Hypothalamus (tissue), 51 donors: ENCODE measurements at places on chromosomes 16 and 17.

GRCh38 chr17:33073416-33073815 lies 81.8 kb downstream of the SPACA3 start:
- DNase-seq = no peak

- DNase-seq = no peak
Measured at GRCh38 chr17:3710951-3711383, 12.7 kb upstream of the HASPIN start.

DNA sequence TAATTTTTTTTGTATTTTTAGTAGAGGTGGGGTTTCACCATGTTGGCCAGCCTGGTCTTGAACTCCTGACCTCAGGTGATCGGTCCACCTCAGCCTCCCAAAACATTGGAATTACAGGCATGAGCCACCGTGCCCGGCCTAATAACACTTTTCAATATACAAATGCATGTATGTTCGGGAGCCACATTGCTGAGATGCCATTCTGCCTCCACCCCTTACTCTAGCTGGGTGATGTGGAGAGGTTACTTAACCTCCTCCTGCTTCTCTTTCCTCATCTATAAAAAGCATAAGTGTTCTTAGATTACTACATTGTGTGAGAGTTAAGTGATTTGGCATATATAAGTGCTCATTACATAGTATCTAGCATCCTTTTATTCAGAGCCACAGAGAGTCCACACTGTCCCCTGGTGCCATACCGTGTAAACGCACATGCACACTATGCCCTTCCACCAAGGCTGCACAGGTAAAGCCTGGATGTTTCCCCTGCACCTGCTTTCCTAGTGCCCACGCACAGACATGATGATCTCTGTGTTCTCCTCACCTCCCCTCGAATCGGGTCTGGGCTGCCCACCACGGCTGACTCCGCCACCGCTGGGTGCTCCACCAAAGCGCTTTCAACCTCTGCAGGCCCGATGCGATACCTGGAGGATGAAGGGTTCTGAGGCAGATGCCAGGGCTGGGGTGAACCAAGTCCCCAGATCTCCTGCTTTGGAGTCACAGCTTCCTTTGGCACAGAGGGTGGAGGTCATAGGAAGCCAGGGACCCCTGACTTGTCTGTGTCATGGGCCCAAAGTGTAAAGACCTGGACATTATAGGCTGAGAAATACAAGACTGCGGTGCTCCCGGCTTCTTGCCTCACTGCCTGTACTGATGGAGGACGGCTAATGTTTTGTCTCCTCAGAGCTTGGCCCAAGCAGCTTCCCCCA lies 49.0 kb upstream of the ACSM2B start:
- DNase-seq = no peak

GRCh38 chr16:27335349-27336053 lies 21.7 kb downstream of the IL4R start:
- no peak for DNase-seq
